Activated CD4-positive, CD25-positive, alpha-beta regulatory T cell treated with anti-CD3 and anti-CD28 coated beads, Interleukin-2, amount 50 U/mL, for 72 hours (primary cell): ENCODE measurements at places on chromosomes 1 and 21.

DNA sequence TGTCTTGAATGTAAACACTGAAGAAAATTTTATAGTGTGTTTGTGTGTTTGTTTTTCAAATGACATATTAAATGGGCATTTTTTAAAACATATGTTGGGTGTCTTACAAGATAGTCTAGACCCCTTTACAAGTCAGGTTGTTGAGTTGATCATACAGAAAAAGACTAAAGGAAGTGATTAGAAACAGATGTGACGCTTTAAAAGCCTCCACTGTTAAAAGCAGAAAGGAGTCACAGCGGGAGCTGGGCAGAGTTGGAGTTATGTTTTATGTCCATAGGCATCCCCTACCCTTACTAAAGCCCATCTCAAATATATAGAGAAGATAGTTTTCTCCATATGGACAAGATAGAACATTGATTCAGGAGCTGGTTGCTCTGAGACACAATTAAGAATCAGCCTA is 393.9 kb downstream of the PLPP3 start:
- no peak for DNase-seq

- no peak for DNase-seq
Measured at GRCh38 chr1:166902279-166902678, 26.2 kb upstream of the TADA1 start.

DNA sequence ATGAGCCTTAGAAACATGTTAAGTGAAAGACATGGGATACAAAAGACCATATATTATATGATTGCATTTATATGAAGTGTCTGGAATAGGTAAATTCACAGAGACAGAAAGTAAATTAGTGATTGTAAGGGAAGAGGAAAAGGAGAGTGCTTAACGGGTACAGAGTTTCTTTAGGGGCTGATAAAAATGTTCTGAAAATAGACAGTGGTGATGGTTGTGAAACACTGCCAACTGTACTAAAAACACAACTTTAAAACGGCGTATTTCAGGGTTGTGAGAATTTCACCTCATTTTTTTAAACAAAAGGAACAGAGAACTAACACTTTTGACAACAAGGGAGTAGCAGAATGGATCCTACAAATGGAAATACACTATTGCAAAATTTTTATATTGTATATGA is 13.4 kb downstream of the COP1 start:
- DNase-seq: no peak

DNA sequence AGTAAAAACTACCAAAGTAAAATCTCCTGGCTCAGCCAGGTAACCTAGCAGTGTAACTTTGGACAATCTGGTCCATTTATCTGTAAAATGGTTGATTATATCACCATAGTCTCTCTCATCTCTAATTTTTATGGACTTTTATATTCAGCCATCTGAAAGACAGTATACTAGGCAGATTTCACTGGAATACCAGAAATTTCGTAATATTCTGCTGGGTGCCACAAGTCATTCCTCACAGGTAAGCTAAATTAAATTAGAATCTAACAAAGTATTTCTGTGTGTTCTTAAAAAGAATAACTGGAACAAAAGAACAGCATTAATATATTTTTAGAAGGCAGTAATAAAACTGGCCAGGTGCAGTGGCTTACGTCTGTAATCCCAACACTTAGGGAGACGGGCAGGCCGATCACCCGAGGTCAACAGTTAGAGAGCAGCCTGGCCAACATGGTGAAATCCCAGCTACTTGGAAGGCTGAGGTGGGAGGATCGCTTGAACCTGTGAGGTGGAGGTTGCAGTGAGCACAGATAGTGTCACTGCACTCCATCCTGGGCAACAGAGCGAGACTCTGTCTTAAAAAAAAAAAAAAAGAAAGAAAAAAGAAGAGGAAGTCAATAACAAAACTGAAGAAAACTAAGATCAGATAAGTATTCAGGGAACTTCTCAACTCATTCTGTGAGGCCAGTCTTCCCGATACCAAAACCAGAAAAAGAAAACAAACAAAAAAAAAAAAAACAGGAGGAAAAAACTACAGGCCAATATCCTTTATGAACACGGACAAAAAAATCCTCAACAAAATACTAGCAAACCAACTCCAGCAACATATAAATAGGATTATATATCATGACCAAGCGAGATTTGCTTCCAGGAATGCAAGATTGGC is 35.9 kb downstream of the PIK3R3 start:
- no peak for DNase-seq

- no peak for DNase-seq
Measured at GRCh38 chr1:75053207-75053606, 81.0 kb upstream of the LHX8 start.

DNA sequence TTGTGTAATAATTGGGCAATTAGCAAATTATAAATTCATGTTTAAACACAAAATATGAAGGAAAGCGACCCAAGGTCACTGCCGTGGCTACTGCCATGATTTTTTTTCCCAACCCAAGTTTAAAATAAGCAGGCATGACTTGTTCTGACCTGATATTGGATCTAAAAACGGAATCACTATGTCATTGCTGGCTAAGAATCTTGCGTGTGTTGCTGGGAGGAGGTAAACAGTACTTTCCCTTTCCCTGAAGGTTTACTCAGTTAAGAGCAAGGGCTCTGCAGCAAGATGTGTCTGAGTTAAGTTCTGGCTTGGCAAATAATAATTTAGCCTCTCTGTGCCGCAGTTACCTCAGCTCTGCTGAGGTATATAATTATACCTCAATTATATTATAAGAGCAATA is 125.7 kb upstream of the L1TD1 start:
- no peak for DNase-seq

- no peak for DNase-seq
Measured at GRCh38 chr1:160124705-160125478, 9.3 kb downstream of the ATP1A2 start.

GRCh38 chr1:201072922-201073321 is 39.3 kb downstream of the CACNA1S start:
- no peak for DNase-seq

DNA sequence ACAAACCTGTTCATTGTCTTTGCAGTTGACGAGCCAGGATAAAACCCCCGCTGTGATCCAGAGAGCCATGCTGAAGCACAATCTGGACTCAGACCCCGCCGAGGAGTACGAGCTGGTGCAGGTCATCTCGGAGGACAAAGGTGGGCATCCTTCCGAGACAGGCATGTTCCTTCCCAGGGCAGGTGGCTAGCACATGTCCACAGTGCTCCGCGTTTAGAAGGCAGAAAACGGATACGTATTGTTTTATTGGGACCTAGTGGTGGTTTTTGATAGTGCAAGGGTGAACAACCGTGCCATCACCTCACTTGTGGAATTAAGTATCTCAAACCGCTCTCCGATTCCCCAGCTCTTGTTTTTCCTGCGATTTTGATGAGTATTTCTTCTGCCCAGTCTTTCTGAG is 115.3 kb downstream of the COLGALT2 start:
- DNase-seq: no peak

DNA sequence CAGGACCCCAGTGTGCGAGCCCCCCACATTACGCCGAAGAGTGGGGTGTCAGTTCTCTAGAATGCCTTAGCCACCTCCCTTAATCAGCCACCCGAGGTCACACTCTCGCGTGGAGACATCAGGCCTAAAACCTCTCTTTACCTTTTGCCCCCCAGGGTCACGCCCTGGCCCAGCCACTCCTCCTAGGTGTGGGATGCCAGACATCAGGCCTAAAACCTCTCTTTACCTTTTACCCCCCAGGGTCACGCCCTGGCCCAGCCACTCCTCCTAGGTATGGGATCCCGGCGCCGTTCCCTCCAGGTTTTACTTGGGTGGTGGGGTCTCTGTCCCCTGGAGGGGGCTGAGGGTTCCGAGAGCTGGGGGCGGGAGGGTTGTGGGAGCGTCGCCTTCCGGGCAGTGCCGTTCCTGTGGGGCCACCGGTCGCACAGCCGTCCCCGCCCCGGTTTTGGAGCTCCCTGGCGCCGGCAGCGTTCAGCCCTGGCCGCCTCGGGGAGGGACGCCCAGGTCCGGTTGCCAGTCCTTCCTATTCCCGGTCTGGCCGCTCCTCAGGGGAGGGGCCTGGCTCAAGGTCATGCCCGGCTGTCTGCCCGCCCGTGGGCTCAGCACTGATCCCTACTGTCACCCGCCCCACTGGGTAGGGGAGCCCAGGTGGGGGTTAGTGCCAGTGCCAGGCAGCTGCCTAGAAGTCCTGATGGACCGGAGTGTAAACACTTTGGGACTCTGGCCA is 882 bp downstream of the VPS13D start:
- DNase-seq: peak; percentile 37

DNA sequence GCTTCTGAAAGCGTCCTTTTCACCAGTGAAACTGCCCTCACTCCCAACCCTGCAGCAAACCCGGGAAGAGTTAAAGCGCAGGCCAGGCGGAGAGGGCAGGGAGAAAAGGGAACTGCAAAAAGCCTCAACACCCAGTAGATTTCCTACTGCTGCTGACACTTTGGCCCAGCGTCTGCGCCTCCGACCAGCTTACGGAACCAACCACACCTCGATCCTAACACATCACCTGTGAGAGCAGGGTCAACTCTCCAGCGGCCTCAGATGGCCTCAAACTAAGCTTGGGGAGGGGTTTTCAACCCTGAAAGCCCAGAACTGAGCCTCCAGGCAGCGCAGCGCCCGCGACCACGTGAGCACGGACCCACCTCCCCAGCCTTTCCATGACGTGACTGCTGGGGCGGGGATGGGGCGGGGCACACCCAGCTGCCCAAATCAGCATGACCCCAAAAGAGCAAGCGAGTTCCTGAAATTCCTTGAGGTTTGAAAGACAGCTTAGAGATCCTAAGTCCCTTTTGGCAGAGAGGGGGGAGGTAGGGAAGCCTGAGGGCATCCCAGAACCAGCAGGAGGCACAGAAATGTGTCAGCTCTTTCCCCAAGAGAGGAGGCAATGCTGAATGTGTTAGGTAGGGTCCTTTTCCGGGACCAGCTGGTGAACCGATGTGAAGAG is 59.1 kb downstream of the ITPKB start:
- DNase-seq: peak; percentile 71

- DNase-seq: no peak
Measured at GRCh38 chr21:41432562-41433460, 6.8 kb downstream of the MX1 start.

GRCh38 chr1:54998100-54998499 is 633 bp upstream of the BSND start:
- DNase-seq: no peak

DNA sequence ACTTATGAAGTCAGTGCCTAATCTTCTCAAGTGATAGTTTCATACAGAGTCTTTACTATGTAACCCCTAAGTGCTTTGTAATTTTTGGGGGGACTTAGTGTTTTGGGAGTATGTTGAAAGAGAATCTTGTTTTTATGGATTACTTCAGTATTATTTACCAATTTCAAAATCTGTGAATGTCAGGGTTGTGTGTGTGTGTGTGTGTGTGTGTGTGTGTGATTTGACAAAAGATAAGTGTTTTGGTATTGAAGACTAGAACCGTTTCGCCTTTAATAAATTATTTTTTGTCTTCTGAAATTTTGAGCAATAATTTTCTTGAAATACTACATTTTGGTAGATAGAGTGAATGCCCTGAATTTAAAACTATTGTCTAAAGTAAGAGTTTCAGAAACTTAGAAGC is 5.8 kb downstream of the MAGI3 start:
- no peak for DNase-seq

- no peak for DNase-seq
Measured at GRCh38 chr1:32405672-32406467, 11.6 kb upstream of the BSDC1 start.

DNA sequence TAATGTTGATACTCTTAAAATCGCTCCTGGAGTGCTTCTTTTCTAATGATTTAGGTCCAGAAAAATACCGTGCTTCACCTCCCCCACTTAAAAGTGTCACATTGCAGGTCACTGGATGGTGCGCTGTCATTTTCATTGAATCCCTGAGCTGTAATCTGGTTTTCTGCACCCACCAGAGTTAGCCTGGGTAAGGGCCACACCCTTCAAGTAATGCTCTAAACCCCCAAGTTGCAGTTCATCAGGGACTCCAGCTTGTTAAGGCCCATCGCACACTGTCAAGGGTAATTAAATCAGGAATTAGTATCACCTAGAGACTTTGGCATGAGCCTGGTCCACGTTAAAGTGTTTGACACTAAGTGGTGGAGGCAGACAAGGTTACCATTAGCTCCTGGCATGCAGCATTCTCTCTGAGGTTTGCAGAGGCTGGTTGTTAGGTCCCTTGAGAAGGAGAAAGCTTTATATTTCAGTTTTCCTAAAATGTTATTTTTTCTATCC is 34.0 kb downstream of the ASTN1 start:
- DNase-seq: no peak

GRCh38 chr1:9437961-9438430 is 101.3 kb upstream of the SLC25A33 start:
- no peak for DNase-seq

DNA sequence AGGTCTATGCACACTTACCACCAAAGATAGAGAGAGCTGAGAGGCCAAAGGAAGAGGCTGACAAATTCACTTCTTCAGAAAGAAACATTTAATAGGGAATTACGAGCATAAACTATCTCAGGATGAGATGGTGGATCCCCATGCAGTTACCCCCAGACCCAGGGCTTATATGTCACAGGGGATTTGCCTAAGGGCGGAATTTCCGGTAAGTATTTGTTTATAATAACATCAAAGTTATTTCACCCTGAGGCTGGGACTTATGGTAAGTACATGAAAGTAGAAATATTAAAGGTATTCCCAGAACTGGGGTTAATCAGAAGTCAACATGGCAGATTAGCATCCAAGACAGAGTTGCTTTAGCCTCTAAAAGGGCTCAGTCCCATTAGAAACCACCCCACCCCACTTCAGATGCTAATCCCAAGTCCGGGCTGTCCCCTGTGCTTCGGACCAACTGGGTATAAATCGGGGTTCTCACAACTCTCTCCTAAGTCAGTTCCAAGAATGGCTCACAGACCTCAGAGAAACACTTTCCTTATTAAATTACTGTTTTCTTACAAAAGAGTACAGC is 247.4 kb upstream of the ZP4 start:
- DNase-seq: no peak

DNA sequence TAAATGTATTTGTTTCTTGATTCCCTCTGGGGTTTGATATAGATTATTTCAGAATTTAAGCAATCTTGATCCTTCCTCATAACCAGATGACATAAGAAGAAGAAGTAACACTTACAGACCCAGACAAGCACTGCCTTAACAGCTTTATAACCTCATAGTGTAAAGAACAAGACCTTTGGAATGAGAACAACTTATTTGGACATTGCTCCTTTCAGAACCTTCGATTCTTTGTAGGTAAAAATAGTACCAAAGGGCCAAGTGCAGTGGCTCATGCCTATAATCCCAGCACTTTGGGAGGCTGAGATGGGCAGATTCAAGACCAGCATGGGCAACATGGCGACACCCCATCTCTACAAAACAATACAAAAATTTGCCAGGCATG is 15.0 kb downstream of the TM2D1 start:
- no peak for DNase-seq
